ENCODE measurements at places on chromosomes 4 and X.

- DNase-seq, result no peak
These were observed 113.9 kb downstream of the CT47B1 start for GRCh38 chrX:120761810-120762209.

DNA sequence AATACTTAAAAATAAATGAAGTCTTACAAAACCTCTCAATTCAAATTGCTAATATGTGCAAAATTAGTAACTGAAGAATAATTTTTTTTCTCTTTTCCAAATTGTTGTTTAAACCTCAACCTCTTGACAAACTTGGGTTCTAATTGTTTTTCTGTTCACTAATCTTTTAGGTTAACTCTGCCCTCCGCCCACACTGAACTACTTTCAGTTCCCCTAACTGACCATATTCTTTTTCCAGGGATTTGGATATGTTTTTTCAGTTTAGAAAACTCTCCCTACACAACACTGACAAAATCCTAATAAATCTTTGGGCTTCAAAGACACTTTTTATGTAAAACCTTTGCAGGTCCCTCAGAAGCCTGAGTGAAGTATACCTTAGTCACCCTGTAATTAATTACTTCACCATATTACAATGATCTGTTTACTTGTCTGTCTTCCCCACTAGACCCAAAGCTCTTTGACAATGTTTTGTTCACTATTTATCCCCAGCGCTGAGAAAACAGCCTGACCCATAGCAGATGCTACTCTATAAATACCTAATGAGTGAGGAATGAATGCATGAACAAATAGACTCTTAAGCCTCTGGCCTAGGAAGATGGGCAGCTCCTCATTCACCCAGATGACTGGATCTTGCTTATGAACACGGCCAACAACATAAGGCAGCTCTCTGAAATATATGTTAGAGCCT lies 134.9 kb downstream of the MAML3 start:
- DNase-seq, result no peak

DNA sequence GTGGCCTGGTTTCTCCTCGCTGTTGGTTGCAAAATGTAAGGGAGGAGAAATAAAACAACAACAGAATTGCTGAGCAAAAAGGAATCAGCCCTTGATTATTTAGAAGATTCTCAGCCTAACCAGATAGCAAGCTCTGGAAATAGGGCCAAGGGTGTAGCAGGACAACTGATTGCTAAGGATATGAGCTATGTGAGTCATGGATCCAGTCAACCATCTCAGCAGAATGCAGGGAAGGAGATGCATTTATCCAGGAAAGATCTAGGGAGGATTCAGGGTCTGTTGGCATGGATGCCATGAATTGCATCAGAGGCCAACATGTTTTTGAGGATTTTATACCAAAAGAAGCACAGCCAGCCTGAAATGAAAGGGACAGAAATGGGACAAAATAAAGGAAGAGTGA lies 2.2 kb upstream of the XAGE3 start:
- no peak for DNase-seq

GRCh38 chr4:156615066-156615531 lies 356.5 kb downstream of the PDGFC start:
- no peak for DNase-seq
